ENCODE measurements at places on chromosomes 7 and 10. TPM values are rescaled to one million over a fixed set of nuclear protein-coding genes. Genes with fewer than 3 reads are reported as not detected.

GRCh38 chr7:148540041-148540738, 50.4 kb upstream of the C7orf33 start:
- no peak for DNase-seq

Gene EBLN1
- total RNA-seq: not detected

DNA sequence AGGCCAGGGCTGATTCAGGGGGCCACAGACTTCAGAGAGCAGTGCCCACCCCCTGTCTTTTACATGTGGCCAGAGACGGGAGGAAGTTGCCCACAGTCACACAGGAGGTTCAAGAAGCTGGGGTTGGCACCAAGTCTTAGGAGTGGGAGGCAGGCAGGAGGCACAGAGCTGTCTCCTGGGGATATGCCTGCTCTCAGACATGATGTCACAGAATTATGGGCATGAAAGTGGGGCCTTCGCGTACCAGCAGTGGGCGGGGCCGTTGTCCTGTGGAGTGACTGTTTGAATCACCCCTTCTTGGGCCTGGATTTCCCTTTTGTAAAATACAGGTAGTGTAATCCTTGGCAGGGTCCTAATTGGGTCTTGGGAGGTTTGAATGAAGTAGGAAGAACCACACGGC, 81.2 kb upstream of the PPIF start:
- DNase-seq: peak; percentile 43

- no peak for DNase-seq
Observed at GRCh38 chr7:139745678-139746143, 32.1 kb downstream of the HIPK2 start.

- no peak for DNase-seq
Observed at GRCh38 chr7:36509962-36510361, 120.3 kb downstream of the ANLN start.

All from dermis blood vessel endothelial cell (primary cell).